ENCODE measurements at places on chromosomes 5 and 9.

GRCh38 chr9:112703304-112703703 is 14.6 kb downstream of the INIP start:
- no peak for DNase-seq
- no peak overlapping the region for H3K27ac ChIP-seq
- peaks cover 25% of the 10 kb centered on the region for H3K4me1 ChIP-seq
- no peak overlapping the region for H3K4me3 ChIP-seq
- H3K36me3 ChIP-seq, result peaks cover 21% of the 10 kb centered on the region

GRCh38 chr5:65813174-65813573 is 91.2 kb downstream of the NLN start:
- H3K4me3 ChIP-seq, result no peak overlapping the region
- H3K27me3 ChIP-seq, result no peaks in the 10 kb centered on the region
- H3K4me1 ChIP-seq, result peaks cover 8% of the 10 kb centered on the region
- DNase-seq, result no peak
- H3K27ac ChIP-seq, result no peak overlapping the region
- H3K36me3 ChIP-seq, result peaks cover 39% of the 10 kb centered on the region

GRCh38 chr5:137281201-137281600 is 217.9 kb downstream of the SPOCK1 start:
- no peak for DNase-seq
- no peaks in the 10 kb centered on the region for H3K27me3 ChIP-seq
- no peak overlapping the region for H3K27ac ChIP-seq
- no peaks in the 10 kb centered on the region for H3K36me3 ChIP-seq
- no peaks in the 10 kb centered on the region for H3K4me1 ChIP-seq

DNA sequence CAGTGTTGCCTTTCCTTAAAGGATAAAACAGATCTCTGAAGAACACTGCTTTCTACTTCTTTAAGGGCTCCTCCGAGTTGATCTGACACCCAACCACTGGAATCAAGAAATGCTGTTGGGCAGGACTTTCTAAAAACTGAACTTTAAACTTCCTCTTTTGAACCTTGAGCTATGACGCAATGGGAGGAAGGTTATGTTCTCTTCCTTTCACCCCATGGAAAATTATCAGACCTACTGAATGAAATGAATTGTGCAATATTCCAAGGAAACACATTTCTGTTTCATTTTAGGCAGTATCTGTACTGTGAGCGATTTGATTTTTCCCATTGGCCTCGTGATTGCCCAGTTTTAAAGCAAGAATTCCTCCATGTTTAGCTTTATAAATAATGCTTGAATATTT is 206.0 kb upstream of the PRR16 start:
- H3K27me3 ChIP-seq, result no peaks in the 10 kb centered on the region
- H3K27ac ChIP-seq, result no peak overlapping the region
- DNase-seq, result no peak
- H3K4me3 ChIP-seq, result no peak overlapping the region
- no peaks in the 10 kb centered on the region for H3K36me3 ChIP-seq

DNA sequence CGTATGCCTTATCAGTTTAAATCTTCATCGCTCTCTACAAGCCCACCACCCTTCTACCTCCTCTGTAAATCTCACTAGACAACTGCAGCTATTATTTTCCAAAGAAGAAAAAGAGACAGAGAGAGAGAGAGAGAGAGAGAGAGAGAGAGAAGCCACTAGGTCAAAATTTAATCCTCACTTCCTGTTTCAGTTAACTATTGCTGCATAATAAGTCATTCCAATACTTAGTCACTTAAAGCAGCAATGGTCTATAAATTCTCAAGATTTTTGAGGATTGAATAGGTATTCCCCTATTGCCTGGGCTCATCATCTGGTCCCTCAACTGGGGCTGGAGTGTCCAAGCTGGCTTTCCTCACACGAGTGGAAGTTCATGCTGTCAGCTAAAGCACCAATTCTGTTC is 68.8 kb downstream of the ITGA1 start:
- H3K4me3 ChIP-seq, result no peak overlapping the region
- H3K27me3 ChIP-seq, result no peaks in the 10 kb centered on the region
- H3K4me1 ChIP-seq, result peaks cover 8% of the 10 kb centered on the region
- H3K36me3 ChIP-seq, result no peaks in the 10 kb centered on the region
- H3K27ac ChIP-seq, result no peak overlapping the region
- DNase-seq, result no peak

GRCh38 chr5:32534041-32534440 is 51.3 kb upstream of the SUB1 start:
- H3K4me3 ChIP-seq, result no peak overlapping the region
- no peaks in the 10 kb centered on the region for H3K36me3 ChIP-seq
- H3K4me1 ChIP-seq, result peaks cover 20% of the 10 kb centered on the region
- no peak overlapping the region for H3K27ac ChIP-seq
- H3K27me3 ChIP-seq, result no peaks in the 10 kb centered on the region

DNA sequence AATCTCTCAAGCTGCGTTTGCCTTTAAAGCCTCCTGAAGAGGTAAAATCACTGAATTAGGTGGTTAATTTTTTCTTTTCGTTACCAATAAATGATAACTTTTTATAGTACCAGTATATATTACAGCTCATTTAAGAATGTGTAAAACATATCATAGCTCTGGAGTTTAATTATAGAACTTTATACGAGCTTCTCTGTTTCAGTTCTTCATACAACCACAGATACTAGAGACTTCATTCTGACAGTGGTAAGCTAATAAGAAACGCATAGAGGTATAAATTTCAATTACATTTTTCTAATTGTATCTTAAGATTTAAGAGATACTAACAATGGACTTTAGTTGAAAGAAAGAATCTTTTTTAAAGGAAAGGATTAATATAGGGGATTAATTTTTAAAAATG is 73.9 kb downstream of the PBX3 start:
- H3K36me3 ChIP-seq, result peaks cover 2% of the 10 kb centered on the region
- no peak for DNase-seq

GRCh38 chr5:36007366-36007765 is 16.2 kb upstream of the UGT3A1 start:
- H3K36me3 ChIP-seq, result no peaks in the 10 kb centered on the region
- no peak overlapping the region for H3K4me3 ChIP-seq
- peaks cover 4% of the 10 kb centered on the region for H3K27me3 ChIP-seq
- H3K27ac ChIP-seq, result no peak overlapping the region
- H3K4me1 ChIP-seq, result no peaks in the 10 kb centered on the region

- no peak overlapping the region for H3K27ac ChIP-seq
- no peaks in the 10 kb centered on the region for H3K4me1 ChIP-seq
- no peak for DNase-seq
- no peak overlapping the region for H3K4me3 ChIP-seq
Observed at GRCh38 chr9:14415947-14416346, 102.0 kb upstream of the NFIB start.

DNA sequence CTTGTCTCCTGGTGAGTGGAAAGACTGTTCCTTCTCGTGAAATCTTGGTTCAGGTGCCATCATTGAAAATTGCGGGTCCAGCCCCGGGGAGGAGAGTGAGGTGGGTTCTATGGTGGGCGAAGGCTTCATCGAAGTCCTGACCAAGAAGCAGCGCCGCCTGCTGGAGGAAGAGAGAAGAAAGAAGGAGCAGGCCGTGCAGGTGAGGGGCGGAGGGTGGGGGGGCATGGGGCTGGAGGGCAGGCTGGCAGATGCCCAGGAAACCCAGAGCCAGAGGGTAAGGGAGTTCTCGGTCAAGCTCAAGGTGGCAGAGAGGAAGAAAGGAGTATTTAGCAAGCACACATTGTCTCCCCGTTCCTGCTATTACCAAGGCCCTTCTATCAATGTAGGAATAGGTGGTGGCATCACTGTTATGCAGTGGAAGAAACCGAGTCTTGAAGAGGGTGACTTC is 24.3 kb upstream of the POMT1 start:
- H3K27ac ChIP-seq, result no peak overlapping the region
- no peak overlapping the region for H3K4me3 ChIP-seq
- H3K27me3 ChIP-seq, result no peaks in the 10 kb centered on the region
- H3K4me1 ChIP-seq, result no peaks in the 10 kb centered on the region
- peak; percentile 67 for DNase-seq

DNA sequence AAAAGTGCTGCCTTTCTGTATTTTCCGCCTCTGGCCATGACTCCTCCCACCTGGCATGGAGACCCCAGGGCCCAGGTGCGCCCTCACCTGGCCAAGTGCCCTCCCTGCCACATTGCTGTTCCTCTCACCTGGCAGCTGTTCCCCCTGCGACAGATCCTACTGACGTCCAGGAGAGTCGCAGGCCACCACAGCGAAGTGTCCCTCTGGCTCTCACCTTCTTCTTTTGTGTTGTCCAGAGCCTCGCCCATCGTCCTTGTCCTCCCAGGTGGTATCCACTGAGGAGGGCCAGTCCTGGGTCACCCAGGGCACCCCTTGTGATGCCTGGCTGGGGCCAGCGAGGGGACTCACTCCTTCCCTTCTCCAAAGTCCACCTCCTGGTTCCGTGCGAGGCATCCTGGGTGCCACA is 2.6 kb downstream of the NKD2 start:
- no peak overlapping the region for H3K27ac ChIP-seq
- H3K27me3 ChIP-seq, result peaks cover 28% of the 10 kb centered on the region
- H3K4me1 ChIP-seq, result peaks cover 15% of the 10 kb centered on the region
- H3K36me3 ChIP-seq, result no peaks in the 10 kb centered on the region
- DNase-seq, result peak; percentile 71

- H3K4me1 ChIP-seq, result peaks cover 13% of the 10 kb centered on the region
- DNase-seq, result no peak
- peaks cover 20% of the 10 kb centered on the region for H3K27me3 ChIP-seq
Observed at GRCh38 chr9:76687861-76688391, 76.3 kb upstream of the PCA3 start.

GRCh38 chr9:88852794-88853193 is 138.5 kb upstream of the S1PR3 start:
- H3K36me3 ChIP-seq, result no peaks in the 10 kb centered on the region
- H3K4me3 ChIP-seq, result no peak overlapping the region
- no peak for DNase-seq

DNA sequence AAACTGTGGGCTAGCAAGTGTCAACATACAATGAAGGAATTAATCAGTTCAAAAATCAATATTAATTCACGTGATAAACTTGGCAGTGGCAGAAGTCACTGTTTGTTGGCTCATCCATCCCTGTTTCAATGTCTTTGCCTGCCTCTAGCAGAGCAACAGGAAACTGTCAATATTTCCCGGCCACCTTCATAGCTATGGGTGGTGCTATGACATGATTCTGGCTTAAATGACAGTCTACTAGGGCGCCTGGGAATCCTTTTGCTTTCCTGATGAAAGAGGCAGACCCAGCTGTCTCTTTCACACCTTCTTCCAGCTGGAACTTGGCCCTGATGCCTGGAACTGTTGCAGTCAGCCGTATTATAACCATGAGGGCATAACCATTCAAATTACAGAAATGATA is 72.1 kb upstream of the DNAH5 start:
- no peak for DNase-seq
- peaks cover 10% of the 10 kb centered on the region for H3K27me3 ChIP-seq
- H3K27ac ChIP-seq, result no peak overlapping the region
- H3K4me1 ChIP-seq, result peaks cover 3% of the 10 kb centered on the region

- H3K36me3 ChIP-seq, result peaks cover 47% of the 10 kb centered on the region
- peaks cover 61% of the 10 kb centered on the region for H3K4me1 ChIP-seq
- H3K27ac ChIP-seq, result peak overlapping the region; percentile 39
- DNase-seq, result no peak
- H3K4me3 ChIP-seq, result no peak overlapping the region
Observed at GRCh38 chr5:131068076-131068475, 97.0 kb downstream of the HINT1 start.
